ENCODE measurements at places on chromosomes 6 and 20. TPM values are rescaled to one million over a fixed set of nuclear protein-coding genes. Genes with fewer than 3 reads are reported as not detected.

- DNase-seq, result no peak
Measured at GRCh38 chr6:169439710-169440109, 186.1 kb upstream of the THBS2 start.

DNA sequence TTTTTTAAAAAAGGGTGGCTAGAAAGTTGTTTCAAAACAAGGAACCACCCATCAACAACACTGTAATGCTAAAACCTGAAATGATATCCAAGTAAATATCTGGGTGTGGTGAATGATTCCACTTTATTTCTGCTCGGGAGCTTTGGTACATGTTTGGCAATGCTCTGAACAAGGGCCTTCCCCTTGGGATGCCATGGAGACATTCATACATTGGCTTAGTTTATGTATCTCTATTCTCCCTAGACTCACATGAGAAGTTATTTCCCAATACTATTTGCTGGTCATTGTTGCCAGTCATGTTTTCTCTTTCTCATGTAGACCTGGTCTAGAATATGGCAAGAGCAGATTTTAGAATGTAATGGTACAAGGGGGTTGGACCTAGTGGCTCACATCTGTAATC, 22.9 kb downstream of the ADTRP start:
- no peak for DNase-seq

GRCh38 chr6:144678844-144679243, 393.7 kb downstream of the UTRN start:
- DNase-seq, result no peak

DNA sequence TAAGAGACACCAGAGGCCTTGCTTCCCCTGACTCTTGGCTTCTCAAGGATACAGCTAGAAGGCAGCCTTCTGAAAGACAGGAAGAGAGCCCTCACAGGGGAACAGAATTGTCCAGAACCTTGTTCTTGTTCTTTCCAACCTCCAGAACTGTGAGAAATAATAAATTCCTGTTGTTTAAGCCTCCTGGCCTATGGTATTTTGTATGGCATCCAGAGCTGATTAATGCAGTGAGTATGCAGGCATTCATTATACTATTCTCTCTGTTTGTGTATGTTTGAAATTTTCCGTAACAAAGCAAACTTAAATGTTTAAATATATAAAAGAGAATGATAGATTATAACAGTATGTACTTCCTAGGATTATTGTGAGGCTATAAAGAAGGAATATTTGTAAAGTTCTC, 903.4 kb upstream of the FLRT3 start:
- no peak for DNase-seq

GRCh38 chr20:2984028-2984501, 59.4 kb upstream of the GNRH2 start:
- DNase-seq, result no peak

- no peak for DNase-seq
Measured at GRCh38 chr20:10453241-10453640, 18.1 kb downstream of the SLX4IP start.

DNA sequence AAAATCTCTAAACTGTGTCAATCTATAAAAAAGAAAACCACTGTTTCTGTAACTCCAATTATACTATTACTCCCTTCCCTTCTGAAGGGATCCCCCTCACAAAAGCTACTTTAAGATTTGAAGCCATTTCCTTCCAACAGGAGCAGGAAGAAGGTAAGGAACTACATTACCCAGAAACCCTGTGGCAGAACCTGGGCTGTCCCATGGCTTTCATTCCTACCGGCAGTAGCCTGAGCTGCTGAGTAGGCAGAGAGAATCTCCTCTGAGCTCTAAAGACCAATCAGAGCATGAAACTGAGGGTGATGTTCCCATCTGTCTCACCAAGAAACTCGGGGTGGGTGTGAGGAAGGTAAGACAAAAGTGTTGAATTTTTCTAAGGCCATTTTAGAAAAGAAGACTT, 108.0 kb upstream of the LRFN2 start:
- no peak for DNase-seq

GRCh38 chr6:109496036-109496772, 13.2 kb upstream of the ZBTB24 start:
- no peak for DNase-seq

DNA sequence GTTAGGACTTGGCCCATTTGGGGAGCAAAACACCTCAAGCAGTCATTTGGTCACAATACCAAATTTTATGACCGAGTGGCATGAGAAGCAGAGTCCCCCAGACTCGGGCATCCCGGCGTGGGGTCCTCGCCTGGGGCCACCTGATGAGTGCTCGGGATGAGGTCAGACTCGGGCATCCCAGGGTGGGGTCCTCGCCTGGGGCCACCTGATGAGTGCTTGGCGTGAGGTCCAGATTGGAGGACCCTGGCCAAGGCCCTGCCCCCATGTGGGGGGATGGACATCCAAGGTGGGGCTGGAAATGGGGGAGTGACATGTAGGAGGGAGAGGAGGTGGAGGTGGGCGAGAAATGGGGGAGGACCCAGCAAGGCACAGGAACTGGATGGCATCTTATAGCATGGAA, 56.1 kb upstream of the CST7 start:
- DNase-seq, result no peak

GRCh38 chr6:105596284-105596755, 193.4 kb upstream of the PREP start:
- no peak for DNase-seq

The KIF13A gene
- total RNA-seq, result 57.0 TPM

The HLA-DQA2 gene
- total RNA-seq, result not detected

The ADGRF5 gene
- 37.5 TPM for total RNA-seq

The ADGB gene
- not detected for total RNA-seq

The PLCB4 gene
- 2.3 TPM for total RNA-seq

The HLA-DRA gene
- total RNA-seq, result 43.7 TPM
